Stimulated activated CD4-positive, alpha-beta T cell treated with anti-CD3 and anti-CD28 coated beads, Interleukin-1b, Interleukin-23, amount 100 ng/mL, for 24 hours (primary cell): ENCODE measurements at places on chromosomes 2 and 18.

- no peak for DNase-seq
Measured at GRCh38 chr18:34880403-34880802, 160.8 kb upstream of the MAPRE2 start.

GRCh38 chr2:74441170-74441689 is 507 bp downstream of the RTKN start:
- DNase-seq = no peak

DNA sequence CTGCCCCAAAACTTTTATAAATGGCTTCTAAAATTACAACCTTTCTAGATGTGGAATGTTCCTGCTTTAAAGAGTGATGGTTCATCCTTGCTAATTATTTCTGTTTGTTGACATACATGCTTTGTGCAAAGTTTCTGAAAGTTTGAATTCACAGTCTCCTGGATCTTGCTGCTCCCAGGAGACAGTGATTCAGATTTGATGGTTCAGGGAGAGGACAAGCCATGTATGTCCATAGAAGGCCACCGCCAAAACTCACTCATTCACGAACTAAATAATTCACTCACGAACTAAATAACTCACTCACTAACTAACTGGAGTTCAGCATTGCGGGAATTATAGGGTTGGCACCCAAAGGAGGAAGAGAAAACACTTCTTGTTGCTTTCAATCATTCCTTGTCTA is 416.5 kb upstream of the ZEB2 start:
- DNase-seq = no peak

- no peak for DNase-seq
Measured at GRCh38 chr18:57854726-57855125, 51.6 kb upstream of the ATP8B1 start.

DNA sequence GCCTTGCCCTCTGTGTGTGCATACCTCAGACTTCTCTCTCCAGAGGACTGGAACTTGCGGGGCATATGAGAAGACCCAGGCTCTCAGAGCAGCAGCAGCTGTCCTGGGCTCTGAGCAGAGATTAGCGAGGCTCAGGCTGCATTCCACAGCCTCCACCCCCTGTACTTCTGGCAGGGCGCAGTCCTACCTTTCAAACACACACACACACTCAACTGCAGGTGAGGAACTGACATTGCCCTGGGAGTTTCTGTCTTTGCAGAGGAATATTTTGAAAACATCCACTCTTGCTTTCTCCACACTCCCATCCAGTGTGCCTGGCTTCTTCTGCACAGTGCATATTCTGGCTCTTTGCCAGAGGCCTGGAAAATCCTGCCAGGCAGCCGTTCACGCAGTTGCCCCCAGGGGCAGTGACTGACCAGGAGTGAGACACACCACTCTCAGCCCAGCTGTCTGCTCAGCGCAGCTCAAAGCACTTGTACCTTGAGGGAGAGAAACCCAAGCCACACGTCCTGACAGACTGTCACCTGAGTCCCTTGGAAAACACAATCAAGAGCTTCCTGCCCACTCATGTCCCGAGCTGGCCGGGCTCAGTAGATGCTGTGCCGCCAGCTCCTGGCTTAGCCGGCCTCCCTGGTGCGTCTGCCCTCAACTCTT is 460.8 kb downstream of the RNF144A start:
- DNase-seq = no peak
